ENCODE measurements at places on chromosomes 4 and X.

DNA sequence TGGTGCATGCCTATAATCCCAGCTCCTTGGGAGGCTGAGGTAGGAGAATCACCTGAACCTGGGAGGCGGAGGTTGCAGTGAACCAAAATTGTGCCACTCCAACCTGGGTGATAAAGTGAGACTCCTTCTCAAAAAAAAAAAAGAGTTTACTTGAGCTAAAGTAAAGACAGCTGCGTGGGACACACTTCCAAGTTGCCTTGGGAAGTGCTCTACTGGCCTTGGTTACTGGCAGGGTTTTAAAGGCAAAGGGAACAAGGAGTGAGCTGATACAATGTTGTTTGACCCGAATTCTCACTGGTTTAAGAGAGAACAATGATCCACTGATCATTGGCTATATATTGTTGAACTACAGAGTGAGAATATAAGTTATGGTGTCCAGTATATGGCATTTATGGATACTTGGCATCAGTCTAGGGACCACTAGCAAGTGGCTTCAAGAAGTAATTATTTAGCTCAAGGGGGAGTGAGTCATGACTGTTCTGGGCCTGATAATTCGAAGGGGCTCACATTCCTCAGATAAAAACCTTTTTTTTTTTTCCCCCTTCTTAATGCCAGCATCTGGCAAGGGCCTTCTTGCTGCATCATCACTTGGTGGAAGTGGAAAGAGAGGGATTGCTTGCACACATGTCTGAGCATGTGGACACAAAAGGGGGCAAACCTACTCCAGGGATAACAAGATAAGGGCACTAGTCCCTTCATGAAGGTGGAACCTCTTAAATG, 32.3 kb downstream of the GRK4 start:
- DNase-seq: no peak

DNA sequence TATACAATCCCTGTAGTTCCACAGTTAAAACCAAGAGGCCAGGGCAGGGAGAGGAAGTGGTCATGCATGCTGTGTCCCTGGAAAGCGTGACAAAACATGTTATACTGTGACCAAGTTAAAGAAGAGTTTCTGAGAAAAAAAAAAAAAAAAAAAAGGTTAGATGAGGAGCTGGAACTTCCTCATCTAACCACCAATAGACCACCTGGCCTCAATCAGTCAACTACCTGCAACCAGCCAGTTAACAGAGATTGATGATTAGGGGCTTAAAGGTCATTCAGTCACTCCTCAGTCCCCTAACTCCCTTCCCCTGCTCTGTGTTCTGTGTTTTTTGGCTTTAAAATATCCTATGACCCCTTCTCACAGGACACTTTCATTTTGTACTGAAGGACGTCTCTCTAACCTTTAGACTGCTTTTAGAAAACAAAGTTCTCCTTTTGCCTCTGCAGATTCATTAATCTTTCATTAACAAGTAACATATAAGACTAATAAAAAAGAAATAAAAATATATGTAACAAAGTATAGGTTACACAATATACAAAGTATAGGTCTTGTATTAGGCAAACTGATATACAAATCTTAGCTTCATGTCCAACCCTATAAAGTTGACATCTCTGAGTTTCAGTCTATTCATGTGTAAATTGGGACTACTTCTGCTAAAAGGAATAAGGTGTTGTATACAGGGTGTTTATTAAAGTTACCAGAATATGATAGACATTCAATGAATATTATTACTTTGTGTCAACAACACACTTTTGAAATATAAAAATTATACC, 179.1 kb upstream of the NDST4 start:
- DNase-seq: no peak

GRCh38 chr4:85268961-85269360, 206.0 kb upstream of the ARHGAP24 start:
- no peak for DNase-seq

- no peak for DNase-seq
Observed at GRCh38 chr4:104944596-104944995, 202.1 kb upstream of the TET2 start.

DNA sequence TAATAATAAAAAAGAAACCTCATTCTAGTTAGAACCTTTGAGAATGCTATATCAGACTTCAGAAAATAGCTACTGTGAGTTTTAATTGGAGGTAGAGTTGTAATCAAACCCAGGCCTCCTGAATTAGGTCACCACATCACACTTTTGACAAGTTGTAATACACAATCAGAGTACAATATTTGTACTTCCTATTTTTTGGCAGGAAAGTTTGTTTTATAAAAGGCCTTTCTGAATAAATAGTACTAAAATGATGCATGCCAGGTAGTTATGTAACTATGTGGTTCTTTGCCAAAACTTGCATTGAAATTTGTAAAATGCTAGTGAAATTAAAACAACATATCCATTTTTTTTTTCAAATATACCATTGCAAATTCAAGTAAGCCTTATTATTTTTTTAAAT, 26.8 kb downstream of the ADH7 start:
- no peak for DNase-seq

Data from NCI-H524 (cell line).